Right renal cortex interstitium (tissue), 3 donors: ENCODE measurements at places on chromosomes 13 and 19.
A peak's percentile ranks its signal among the peaks of the same experiment; 100 is the strongest.

GRCh38 chr13:80211566-80211965 is 129.4 kb downstream of the SPRY2 start:
- no peak for DNase-seq

- DNase-seq: no peak
Observed at GRCh38 chr13:99326012-99326411, 18.8 kb upstream of the GPR183 start.

- DNase-seq: no peak
Observed at GRCh38 chr13:37729876-37730275, 131.3 kb upstream of the POSTN start.

GRCh38 chr19:24072720-24073119 is 14.3 kb upstream of the ZNF254 start:
- no peak for DNase-seq

- no peak for DNase-seq
Observed at GRCh38 chr19:27722625-27723024, 1490.3 kb downstream of the UQCRFS1 start.

DNA sequence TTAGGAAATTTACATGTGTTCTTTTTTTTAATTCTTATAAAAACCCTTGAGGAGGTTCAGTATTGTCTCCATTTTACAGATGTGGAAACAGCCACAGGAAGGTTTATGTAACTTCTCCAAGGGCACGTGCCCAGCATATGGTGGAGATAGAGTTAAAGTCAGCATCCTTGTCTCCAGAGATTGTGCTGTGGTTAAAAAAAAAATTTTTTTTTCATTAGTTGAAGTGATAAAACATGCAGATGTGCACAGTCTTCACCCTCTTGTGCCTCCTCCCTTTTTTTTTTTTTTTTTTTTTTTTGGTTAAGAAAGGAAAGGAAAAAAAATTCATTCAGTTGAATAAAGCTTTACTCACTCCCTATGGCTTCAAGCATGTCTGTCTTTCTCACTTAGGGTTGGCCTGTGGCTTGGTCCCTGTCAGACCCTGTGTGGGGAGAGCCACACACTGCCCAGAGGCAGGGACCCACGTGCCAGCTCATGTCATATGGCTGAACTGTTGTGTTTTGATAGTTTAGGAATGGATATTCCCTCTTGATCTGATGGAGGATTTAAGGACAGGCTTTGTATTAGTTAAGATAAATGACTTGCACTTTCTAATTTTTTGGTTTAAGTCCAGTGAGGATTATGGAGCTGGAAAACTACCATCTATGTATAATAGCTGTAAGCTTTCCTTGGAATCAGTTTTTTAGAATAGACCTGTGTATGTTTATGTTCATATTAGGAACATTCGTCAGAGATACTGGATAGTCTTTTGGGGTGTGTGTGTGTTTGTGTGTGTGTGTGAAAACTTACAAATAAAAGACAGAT is 19.3 kb downstream of the RNASEH2B start:
- no peak for DNase-seq

DNA sequence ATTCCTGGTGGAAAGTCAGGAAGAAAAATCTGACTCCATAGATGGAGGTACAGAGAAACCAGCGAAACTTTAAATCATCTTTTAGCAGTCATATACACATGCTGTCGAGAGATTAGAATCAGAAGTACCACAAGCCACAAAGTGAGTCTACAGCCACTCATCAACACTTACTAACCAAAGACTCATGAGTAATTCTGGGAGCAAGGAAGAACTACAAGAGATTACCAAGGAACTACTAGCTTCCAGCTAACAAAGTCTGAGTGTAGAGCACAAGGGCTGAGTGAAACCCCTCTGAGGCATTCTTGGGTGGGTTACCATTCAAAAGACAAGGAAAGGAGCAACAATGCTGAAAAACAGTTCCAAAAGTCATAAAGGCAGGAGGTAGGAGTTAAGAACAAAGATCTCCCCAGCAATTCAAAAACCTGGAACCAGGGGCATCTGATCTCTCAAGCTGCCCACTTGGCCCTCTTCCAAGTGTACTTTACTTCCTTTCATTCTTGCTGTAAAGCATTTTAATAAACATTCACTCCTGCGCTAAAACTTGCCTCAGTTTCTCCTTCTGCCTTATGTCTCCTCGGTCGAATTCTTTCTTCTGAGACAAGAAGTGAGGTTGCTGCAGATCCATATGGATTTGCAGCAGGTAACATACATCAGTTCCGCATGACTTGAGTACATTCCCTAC is 13.0 kb downstream of the RBM26 start:
- no peak for DNase-seq

GRCh38 chr13:89695343-89696257 is 1651.9 kb upstream of the MIR17HG start:
- peak; percentile 40 for DNase-seq

- no peak for DNase-seq
Observed at GRCh38 chr19:30171795-30172612, 200.2 kb upstream of the ZNF536 start.

GRCh38 chr19:48745208-48745995 is 1.3 kb downstream of the IZUMO1 start:
- DNase-seq: no peak

DNA sequence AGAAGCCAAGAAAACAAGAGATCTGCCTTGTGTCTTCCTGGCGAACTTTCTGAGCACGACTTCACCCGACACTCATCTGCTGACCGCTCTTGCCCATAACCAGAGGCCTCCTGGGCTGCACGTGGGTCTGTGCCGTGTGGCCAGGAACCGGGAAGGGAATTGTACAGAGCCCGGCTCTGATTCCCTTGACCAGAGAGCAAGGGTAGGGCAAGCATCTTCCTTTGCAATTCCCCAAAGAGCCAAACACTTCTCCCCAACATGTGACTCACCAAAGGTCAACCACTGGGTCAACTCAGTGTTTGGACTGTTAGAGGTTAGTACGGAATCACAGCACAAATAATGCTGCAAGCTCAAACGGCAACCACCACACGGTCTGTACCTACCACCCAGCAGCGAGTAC is 48.9 kb downstream of the KLF2 start:
- DNase-seq: no peak

DNA sequence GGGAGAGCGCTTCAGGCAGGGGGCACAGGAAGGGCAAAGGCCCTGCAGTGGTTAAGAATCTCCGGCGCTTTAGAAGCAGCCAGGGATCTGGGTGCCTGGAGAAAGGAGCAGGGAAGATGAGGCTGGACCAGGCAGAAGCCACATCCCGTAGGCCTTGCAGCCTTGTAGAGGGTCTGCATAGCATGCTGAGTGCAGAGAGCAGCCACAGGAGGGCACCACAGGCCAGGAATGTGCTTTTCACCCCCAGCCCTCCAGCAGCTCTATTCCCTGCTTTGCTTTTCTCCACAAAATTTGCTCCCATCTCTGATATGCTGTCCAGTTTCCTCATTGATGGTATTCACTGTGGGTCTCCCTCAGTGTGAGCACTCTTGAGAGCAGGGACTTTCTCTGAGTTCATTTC is 5.7 kb downstream of the WDR62 start:
- no peak for DNase-seq

GRCh38 chr13:20701461-20701860 is 2.0 kb upstream of the IL17D start:
- DNase-seq: no peak

GRCh38 chr19:45506989-45507871 is at the start of gene VASP:
TSS of gene VASP (plus strand) at chr19:45507479. CDS start at chr19:45507772, 293 bp downstream.
- no peak for DNase-seq

DNA sequence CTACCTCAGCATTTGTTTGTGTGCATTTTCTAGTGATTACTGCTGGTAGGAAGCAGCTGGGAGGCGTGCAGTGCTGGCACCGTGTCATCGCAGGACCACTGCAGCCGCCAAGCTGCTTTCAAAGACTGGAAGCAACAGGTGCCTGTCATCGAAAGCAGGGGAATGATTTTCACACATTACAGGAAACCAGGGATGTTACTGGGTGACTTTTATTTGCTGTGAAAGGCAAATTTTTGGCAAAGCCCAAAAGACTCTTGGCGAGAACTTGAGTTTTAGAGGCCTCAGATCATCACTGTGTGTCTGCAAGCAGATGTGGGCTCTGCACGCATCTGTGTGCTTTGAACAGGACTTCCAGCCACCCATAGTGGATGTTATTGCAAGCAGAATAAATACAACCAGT is 176.4 kb downstream of the FLT1 start:
- DNase-seq: no peak

DNA sequence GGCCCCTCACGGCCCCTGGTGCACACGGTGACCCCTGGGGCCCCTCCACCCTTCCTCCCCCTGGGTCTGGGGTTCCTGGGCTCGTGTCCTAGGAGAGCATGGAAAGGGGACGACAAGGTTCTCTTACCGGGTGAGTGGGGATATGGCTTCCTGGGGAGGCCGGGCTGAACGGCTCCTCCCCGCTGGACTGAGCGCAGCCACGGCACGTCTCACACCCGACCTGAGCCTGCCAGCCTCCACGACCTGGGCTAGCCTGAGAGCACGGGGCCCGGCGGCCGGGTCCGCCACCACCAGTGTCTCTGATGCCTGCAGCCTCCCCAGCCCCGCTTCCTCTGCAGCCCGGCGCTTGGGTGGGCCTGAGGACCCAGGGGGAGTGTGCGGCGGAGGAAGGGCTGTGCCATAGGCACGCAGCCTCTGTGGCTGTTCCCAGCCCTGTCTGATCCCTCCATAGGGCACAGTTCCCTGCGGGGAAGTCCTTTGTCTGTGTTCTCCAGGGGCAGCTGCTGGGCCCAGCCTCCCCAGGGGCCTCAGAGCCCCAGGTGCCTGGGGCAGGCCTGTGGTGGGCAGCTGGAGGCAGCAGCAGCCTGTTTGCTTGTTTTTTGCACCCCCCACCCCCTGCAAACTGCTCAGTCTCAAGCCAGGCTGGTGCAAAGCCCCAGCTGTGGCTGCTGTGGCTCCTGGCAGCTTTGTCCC is 15.0 kb downstream of the PLIN4 start:
- no peak for DNase-seq

DNA sequence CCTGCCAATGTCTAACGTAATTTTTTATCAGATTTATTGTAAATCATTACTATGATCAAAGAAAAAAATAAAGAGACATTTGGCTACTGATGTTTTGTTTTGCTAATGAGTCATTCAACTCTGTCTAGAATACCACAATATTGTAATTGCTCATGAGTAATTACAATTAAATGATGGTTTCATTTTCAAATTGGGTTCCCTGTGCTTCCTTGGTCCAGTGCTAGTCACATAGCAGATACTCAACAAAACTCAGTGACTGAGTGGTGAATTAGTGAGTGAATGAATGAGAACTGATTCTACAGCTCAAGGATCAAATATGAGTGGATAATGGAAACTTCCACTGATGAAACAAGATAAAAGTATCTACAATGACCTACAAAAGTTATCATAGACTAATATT is 304.7 kb downstream of the POU4F1 start:
- no peak for DNase-seq

GRCh38 chr13:61695147-61695546 is 279.5 kb upstream of the PCDH20 start:
- no peak for DNase-seq

- DNase-seq: no peak
Observed at GRCh38 chr13:91355826-91356710, 8.6 kb downstream of the MIR17HG start.

GRCh38 chr19:3668331-3669081 is 31.8 kb downstream of the PIP5K1C start:
- DNase-seq: no peak

DNA sequence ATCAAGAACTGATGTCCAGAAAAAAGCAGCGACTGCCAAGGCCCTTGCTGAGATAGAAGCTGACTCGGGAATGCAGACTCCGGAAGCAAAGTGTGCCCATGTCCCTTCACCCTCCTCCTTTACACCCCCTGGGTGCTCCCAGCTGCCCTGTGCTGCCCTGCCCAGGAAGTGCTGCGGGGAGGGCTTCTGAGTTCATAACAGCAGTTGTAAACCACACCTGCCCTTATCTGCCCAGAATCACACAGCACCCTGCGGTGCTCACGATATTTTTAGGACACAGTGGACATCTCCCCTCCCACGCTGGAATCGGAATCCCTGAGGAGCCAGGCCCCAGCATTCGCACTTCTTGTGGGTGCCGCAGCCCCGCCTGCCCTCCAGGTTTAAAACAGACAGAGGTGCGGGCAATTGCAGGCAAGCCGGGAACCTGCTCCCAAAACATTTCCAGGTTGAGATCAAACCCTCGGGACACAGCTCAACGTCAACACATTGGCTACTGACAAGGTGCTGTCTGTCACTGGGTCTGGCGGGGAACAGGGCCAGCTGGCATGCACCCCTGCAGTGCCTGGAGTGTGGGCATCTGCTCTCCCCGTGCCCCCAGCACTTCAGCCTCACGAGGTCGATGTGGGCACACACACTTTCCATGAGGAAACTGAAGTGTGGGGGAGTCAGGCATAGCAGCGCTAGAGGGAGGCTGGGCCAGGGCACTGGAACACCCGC is 36.8 kb downstream of the RAB20 start:
- no peak for DNase-seq

GRCh38 chr13:52905701-52906100 is 57.3 kb upstream of the PCDH8 start:
- no peak for DNase-seq

- no peak for DNase-seq
Observed at GRCh38 chr19:6577476-6578125, 13.3 kb downstream of the CD70 start.
